ENCODE measurements at places on chromosomes 7 and 10. TPM values are rescaled to one million over a fixed set of nuclear protein-coding genes. Genes with fewer than 3 reads are reported as not detected.

The CREB5 gene
- 1.9 TPM for total RNA-seq

The TUBAL3 gene
- not detected for total RNA-seq

The SFTPD gene
- total RNA-seq, result not detected

The MMRN2 gene
- 0.05 TPM for total RNA-seq

The TRIM50 gene
- not detected for total RNA-seq

The LIMK1 gene
- 18.8 TPM for total RNA-seq

The FAM131B gene
- 3.1 TPM for total RNA-seq

The CCDC172 gene
- not detected for total RNA-seq

The ENO4 gene
- not detected for total RNA-seq

The GLI3 gene
- total RNA-seq, result 0.29 TPM

The BRAF gene
- 56.2 TPM for total RNA-seq

The CDK5 gene
- 11.6 TPM for total RNA-seq

The CD36 gene
- total RNA-seq, result 0.65 TPM

The RSPH10B2 gene
- 0.89 TPM for total RNA-seq

The TWIST1 gene
- total RNA-seq, result 0.48 TPM

The PDGFA gene
- total RNA-seq, result 10.0 TPM

The TBATA gene
- not detected for total RNA-seq

The EVX1 gene
- not detected for total RNA-seq

The WDR11 gene
- 77.9 TPM for total RNA-seq

The CLDN4 gene
- 0.34 TPM for total RNA-seq

The ELAPOR2 gene
- 9.3 TPM for total RNA-seq

The LEP gene
- not detected for total RNA-seq

The GIMAP8 gene
- 10.2 TPM for total RNA-seq

The ARID5B gene
- 113 TPM for total RNA-seq

The NPTX2 gene
- not detected for total RNA-seq

The FAM171A1 gene
- 6.2 TPM for total RNA-seq

The ACBD7 gene
- total RNA-seq, result 2.5 TPM

The CHST3 gene
- 0.38 TPM for total RNA-seq

The PNLIPRP3 gene
- not detected for total RNA-seq

The NME8 gene
- not detected for total RNA-seq

The KCNIP2 gene
- total RNA-seq, result 2.2 TPM

The CCDC7 gene
- total RNA-seq, result 15.7 TPM

The NODAL gene
- not detected for total RNA-seq

The BTBD16 gene
- total RNA-seq, result not detected

The NEUROG3 gene
- not detected for total RNA-seq

The TTYH3 gene
- 30.0 TPM for total RNA-seq

The PRTFDC1 gene
- 0.49 TPM for total RNA-seq

The GPC2 gene
- total RNA-seq, result 14.2 TPM

The CISD1 gene
- 37.7 TPM for total RNA-seq

The HECW1 gene
- total RNA-seq, result not detected

The ENKUR gene
- not detected for total RNA-seq
